GM23338 (cell line): ENCODE measurements at places on chromosomes 6 and 20. TPM values are rescaled to one million over a fixed set of nuclear protein-coding genes. Genes with fewer than 3 reads are reported as not detected.
A peak's percentile ranks its signal among the peaks of the same experiment; 100 is the strongest.

Gene NOX3
- not detected in 2 replicates for total RNA-seq

Gene LZTS3
- total RNA-seq: 29.4 and 40.7 TPM in 2 replicates

GRCh38 chr6:80333342-80333741 lies 226.9 kb downstream of the BCKDHB start:
- no peak for DNase-seq

DNA sequence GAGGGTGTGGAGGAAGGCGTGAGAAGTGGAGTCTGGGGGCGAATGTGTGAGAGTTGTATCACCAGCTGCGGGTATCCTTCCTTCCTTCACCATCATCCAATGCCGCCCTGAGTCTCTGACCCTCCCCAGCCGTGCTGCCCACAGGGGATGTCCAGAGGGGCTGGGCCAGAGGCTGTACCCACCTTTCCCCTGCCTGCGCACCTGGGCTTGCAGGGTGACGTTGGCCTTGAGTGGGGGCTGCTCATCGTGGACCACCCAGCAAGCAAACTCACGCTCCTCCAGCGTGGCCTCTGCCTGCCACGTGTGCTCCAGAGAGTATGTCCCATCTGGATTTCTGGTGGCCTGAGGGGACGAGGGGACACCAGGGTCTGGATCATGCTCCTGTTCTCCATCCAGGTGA lies 116.9 kb upstream of the SIRPA start:
- no peak for DNase-seq

GRCh38 chr6:4125933-4126864 lies 9.2 kb downstream of the ECI2 start:
- DNase-seq: peak; percentile 27

- DNase-seq: no peak
These were observed 581.8 kb downstream of the CD109 start for GRCh38 chr6:74277777-74278186.
